ENCODE measurements at places on chromosomes 7 and 10. TPM values are rescaled to one million over a fixed set of nuclear protein-coding genes. Genes with fewer than 3 reads are reported as not detected.

Gene ANKRD2
- total RNA-seq, result not detected

Gene GPR37
- total RNA-seq, result 2.6 TPM

Gene SLC13A1
- total RNA-seq, result under 0.01 TPM

Gene PARD3
- total RNA-seq, result 36.1 TPM

Gene FAM25C
- not detected for total RNA-seq

All from body of pancreas (tissue), 4 donors.